ENCODE measurements at places on chromosomes 7 and 10.

DNA sequence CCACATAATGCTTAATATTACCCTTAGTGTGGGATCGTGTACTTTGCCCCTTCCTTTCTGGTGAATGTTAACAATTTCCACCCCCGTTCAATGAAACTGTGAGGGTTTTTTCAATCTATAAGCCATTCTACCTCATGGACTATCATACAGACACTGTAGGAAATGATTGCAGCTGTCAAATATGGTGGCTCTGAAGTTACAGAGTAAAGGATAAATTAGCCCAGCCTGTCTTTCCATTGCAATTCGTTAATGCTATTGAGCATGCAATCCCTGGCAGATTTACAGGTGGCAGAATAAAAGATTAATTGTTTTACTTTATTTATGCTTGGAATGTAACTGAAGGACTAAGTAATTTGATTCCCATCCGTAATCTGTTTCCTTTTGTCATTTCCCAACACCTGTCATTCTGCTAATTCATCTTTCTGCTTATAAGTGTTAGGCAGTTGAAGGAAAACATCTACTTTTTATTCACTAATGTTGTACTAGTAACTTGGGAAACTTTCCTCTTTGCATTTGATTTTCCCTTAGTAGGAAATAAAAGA, 1211.6 kb upstream of the LRRN3 start:
- DNase-seq, result no peak

DNA sequence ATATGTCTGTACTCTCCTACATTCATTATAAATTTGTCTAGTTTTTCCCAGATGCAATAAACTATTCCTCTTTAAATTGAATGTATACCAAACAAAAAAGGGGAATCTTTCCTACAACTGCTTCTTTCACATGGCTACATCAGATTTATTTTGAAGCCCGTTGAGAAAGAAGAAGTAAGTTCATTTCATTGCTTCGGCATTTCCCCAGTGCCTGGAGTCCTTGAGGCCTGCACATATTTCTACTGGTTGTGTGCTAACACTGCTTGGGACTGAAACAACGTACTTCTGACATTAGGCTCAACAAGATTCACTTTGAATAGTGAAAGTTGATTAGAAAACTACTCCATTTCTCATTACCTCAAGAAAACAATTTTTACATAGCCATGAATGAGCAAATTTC, 201.7 kb downstream of the PHF14 start:
- DNase-seq, result no peak

GRCh38 chr10:104449391-104449790, 95.8 kb downstream of the CFAP58 start:
- DNase-seq, result no peak

DNA sequence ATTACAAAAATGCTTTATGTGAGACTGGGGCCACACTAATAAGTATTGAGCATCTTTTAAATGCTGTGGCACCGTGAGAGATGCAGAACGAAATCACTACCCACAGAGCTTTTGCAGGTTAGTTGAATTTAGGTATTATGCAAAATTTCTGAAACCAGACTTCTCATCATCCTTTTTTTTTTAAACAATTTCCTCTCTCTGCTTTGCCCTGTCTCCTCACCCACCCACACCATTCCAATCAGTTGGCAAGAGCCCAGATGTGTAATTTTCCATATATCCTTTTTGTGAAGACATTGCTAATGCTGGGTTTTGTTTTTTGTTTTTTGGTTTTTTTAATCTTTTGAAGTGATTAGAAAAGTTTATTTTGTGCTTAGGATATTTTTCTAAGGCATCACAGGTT, 1.1 kb downstream of the YAE1 start:
- no peak for DNase-seq

DNA sequence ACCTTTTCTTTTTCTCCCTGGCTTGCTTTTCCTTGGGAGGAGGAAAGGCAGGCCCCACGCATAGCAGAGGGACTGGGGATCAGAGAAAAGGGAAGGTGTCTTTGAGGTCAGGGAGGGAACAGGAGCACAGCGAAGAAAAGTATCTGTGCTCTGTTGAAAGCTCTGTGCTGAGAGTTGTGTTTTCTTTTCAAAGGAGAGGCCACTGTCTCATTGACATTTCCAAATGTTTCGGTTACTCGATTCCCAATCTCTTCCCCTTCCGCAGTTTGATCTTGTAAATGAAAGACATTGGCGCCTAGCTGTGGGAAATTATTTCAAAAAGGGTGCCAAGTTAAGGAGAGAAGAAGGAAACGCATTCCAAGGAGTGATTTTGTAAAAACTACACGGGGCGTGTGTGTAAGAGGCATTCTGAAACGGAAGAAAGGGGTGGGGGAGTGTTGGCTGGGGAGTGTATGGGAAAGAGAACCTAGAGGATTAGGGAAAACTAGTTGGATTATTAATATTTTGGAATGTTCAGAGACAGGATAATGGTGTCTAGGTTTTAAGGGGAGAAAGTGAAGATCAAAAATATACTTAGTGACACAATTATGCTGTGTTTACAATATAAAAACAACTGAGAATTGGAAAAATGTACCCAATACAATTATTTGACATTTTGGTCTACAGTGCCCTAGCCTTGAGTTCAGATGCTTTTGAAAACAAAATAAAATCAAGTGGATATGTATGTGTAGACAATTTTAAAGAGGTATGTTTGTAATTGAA, 708 bp downstream of the KLHDC10 start:
- no peak for DNase-seq
